ENCODE measurements at places on chromosomes 6 and 20. TPM values are rescaled to one million over a fixed set of nuclear protein-coding genes. Genes with fewer than 3 reads are reported as not detected.

- no peaks in the 10 kb centered on the region for H3K27me3 ChIP-seq
- no peaks in the 10 kb centered on the region for H3K4me1 ChIP-seq
- no peaks in the 10 kb centered on the region for H3K36me3 ChIP-seq
- peak overlapping the region; percentile 61 for H3K27ac ChIP-seq
- peak; percentile 71 for DNase-seq
Measured at GRCh38 chr6:109336221-109336961, 45.9 kb downstream of the CD164 start.

- peak overlapping the region; percentile 82 for H3K27ac ChIP-seq
- peak overlapping the region; percentile 17 for H3K4me3 ChIP-seq
- no peaks in the 10 kb centered on the region for H3K4me1 ChIP-seq
- no peaks in the 10 kb centered on the region for H3K27me3 ChIP-seq
- H3K36me3 ChIP-seq: no peaks in the 10 kb centered on the region
- no peak for DNase-seq
Measured at GRCh38 chr6:16700202-16700915, 60.9 kb downstream of the ATXN1 start.

DNA sequence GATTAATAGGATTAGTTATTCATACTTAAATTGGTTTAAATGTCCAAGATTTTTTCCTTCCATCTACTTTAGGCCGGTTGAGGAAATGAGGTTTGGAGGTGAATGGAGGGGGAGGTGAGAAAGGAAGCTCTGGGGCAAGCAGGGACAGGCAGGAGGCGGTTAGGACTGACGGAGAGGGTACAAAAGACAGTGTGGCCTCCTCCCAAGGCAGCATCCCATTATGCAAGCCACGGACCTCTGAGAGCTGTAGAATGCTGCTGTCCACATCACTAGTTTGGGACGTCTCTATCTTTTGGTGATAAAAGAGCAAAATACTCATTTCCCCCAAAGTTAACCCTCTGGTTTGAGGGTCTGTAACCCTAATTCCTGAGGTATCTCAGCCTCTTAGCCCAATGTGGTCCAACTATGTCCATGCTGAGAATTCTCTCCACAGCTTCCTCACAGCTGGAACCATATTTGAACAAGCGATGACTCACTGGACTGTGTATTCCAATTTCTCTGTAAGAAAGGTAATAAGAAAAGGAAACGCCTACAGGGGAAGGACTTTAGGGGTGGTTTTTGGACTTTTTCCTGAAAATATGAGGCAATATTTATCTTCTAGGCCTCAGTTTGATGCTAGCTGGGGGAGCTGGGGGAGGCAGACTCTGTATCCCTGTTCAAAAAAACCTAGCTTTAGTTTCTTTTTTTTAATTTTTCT lies 172.2 kb downstream of the TFAP2B start:
- DNase-seq: no peak
- H3K27ac ChIP-seq: no peak overlapping the region
- H3K27me3 ChIP-seq: no peaks in the 10 kb centered on the region
- no peaks in the 10 kb centered on the region for H3K36me3 ChIP-seq

GRCh38 chr6:44665143-44665542 lies 277.6 kb downstream of the CDC5L start:
- H3K27ac ChIP-seq: no peak overlapping the region
- H3K4me3 ChIP-seq: no peak overlapping the region
- no peaks in the 10 kb centered on the region for H3K4me1 ChIP-seq
- H3K36me3 ChIP-seq: no peaks in the 10 kb centered on the region
- no peak for DNase-seq

The LSM14B gene
- total RNA-seq: 26.5 TPM

The RGS17 gene
- 1.8 TPM for total RNA-seq

Data from breast epithelium (tissue), 4 donors.